NCI-H446 (cell line): ENCODE measurements at places on chromosomes 1 and 21.
A peak's percentile ranks its signal among the peaks of the same experiment; 100 is the strongest.

DNA sequence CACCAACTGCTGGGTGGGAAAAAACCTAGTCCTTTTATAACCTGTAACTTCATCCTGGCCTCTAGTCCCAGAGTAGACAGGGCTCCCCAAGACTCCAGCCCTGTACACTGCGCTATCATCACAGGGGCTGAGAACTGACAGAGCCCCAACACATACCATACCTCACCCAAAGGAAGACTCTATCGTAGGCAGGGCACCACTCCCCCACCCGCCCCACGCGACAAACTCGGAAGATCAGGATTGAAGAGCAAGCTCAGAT, 15.8 kb downstream of the INPP5B start:
- DNase-seq, result no peak

- DNase-seq, result no peak
These were observed 11.5 kb upstream of the COL16A1 start for GRCh38 chr1:31715087-31715872.

DNA sequence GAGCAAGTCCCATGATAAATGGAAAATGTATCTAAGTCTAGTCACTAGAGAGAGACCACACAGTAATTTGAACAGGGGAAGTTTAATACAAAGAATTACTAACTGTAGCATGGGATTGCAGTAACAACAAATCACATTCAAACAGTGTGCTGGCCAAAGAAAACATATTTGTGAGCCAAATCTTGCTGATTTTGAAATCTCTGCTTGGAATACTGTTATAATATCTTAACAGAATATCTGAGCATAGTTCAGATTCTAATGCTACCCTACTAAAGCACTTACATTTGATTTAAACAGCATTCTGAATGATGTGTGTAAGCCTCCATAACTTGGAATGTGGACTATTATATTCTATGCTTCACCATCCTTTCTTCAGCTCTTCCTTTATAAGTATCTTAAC, 270.0 kb upstream of the BRINP3 start:
- DNase-seq, result peak; percentile 17

DNA sequence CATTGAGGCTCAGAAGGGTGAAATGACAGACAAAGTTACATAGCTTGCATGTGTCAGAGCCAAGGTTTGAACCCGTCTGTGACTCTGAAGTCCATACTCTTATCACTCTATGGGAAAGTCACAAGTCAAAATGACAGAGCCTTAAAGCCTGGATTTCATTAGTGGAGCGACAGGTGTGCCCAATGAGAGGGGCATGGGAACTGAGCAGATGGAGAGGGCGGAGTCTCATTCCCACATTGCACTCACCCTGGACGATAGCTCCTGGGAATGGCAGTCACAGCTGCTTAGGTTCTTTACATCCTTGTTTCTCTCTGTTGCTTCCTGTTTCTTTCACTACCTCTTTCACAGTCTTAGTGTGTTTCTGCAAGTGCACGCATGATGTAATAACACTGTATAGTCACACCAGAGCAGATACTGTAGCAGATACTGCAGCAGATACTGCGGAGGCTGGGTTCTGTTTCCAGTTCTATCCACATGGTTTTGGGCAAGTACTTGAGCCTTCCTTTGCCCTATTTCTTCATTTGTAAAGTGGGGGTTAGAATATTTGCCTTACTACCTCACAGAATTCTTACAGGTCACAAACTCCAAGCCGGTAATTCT, 127.2 kb downstream of the ZSCAN20 start:
- no peak for DNase-seq

- DNase-seq, result no peak
These were observed 12.8 kb downstream of the CLDN17 start for GRCh38 chr21:30153697-30154340.

DNA sequence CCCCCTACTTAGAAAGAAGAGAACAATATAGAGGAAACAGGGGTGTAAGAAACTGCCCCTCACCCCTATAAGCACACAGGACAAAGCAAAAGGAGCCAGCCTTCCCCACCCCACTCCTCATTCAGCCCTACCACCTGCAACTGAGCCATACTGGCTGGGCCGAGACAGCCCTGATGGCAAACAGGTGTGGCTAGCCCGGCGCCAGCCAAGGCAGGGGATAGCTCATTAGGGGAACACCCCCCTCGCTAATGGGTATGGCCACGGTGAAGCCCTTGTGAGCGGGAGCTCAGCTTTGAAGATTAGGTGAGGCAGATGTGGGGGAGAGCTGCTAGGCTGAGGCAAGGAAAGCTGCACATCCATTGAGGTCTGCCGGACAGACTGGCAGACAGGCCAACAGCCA, 65.5 kb downstream of the ERI3 start:
- DNase-seq, result no peak

DNA sequence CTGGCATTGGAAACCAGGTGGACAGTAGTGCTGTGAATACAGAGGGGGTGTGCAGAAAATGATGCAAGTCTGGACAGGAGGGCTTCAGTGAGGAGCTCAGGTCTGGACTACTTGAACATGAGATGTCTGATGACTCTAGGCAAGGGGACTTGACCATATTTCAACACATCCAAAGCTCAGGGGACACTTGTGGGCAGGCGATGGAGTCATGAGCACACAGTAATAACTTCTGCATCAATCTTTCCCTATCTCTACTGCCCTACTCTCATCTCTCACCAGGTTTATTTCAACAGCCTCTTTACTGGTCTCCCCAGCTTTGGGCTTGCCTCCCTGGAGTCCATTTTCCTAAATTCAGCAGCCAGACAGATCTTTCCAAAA, 21.9 kb downstream of the FMO2 start:
- no peak for DNase-seq

GRCh38 chr1:203172184-203173010, 3.2 kb downstream of the MYBPH start:
- peak; percentile 82 for DNase-seq

- no peak for DNase-seq
These were observed 41.6 kb downstream of the ATP6V1G3 start for GRCh38 chr1:198498881-198499280.
